ENCODE measurements at places on chromosomes 3 and 15.

DNA sequence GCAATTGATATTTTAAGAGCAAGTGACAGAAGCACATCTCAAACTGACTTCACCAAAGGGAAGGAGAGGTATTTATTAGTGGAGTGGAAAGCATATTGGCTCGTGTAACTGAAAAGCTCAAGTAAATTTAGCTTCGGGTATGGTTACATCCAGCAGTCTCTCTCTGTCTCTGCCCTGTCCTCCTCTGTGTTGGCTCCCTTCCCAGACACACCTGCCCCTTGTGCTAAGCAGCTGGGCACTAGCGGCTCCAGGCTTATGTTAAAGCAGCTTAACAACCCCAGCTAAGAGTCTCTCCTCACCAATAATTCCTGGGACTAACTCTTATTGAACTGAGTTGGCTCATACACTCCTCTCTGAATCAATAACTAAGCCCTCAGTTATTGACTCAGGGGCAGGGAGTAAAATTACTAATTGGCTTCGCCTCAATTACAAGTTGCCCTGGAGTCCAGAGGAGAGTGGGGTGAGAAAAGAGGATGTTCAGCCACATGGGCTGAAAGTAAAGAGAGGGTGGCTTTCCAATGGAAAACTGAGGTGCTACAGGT is 12.8 kb upstream of the SH3BP5 start:
- DNase-seq: no peak

DNA sequence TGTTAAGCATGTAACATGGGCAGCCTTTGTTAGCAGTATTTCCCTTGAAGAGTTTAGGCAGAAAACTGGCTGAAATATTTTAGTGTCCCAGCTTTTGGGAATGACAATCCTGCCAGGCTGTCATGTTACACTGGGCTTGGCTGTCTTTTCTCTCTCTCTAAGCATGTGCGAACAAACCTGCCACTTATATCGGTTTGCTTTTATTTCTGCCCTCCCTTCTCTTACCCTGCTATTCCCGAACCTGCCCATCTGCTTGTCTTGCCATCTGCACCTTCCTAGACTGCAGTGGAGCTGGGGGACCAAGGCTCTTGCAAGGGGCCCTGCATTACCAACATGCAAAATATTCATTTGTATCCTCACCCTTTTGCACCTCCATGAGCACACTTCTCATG is 339.6 kb downstream of the EPHB1 start:
- no peak for DNase-seq

DNA sequence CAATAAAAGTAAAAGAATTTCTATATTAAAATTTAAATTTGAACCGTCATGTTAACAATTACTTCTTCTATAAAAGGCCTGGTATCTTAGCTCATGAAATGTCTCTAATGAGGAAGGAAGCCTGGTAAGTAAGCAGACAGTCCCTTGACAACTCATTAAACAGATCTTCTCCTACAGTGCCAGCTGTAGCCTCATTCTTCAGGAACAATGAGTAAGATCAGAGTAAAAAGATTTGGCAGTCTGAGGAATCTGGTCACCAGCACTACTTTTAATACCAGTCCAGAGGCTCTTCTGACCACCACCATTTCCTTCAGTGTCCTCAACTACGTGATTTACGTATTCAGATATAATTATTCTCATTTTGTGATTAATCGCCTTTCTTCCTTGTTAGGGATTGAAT is 955.0 kb upstream of the ALCAM start:
- DNase-seq: no peak

DNA sequence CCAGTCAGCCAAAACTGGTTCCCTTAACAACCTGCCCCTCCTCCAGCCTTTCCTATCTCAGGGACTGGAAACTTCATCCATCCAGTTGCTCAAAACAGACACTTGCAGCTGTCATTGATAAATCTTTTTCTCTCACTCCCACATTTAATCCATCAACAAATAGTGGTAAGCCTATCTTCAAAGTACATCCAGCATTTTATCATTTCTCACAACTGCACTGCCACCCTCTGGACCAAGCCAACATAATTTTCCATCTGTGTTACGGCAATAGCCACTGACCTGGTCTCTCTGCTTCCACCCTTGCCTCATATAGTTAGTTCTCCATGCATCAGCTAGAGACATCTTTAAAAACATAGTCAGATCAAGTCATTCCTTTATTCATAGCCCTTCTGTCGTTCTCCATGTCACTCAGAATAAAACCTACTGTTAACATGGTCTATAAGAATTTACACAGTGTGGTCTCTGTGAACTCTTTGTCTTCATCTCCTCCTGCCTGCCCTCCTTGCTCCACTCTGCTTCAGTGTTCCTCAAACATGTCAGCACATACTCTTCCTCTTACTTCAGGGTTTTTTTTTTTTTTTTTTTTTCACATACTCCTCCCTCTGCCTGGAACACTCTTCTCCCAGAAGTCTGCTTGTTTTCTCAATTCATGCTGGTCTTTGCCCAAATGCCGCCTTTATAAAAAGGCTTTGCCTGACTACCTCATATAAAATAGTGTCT is 102.5 kb upstream of the COL6A5 start:
- no peak for DNase-seq

DNA sequence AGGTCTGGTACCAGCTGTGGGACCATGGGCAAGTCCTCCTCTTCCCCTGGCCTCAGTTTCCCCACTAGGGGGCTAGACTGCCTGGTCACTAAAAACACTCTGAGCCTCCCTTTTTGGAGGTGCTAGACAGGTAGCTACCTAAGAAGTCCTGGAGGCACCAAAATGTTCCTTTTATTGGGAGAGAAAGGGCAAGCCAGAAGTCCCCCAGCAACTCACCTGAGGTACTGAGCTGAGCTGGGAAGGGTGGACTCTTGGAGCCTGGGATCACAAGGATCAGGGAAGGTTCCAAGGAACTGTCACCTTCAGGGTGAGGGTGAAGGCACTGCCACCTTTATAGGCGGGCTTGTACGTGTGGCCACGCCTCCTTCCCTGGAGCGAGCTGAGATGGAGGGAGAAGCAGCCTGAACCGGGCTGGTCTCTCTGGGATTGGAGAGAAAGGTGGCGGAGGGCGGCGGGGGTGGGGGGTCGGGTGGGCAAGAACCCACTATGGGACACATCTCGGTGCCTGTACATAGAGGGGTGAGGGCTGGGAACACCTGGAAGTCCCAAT is at the start of gene CYP1A1:
Gene CYP1A1, minus strand, starts transcription at position 304 of the 550 bp plus-strand sequence. CDS start 2,431 bp downstream, outside the sequence.
- no peak for DNase-seq

- no peak for DNase-seq
These were observed 220.6 kb upstream of the LYSMD4 start for GRCh38 chr15:99953886-99954285.

GRCh38 chr3:20743553-20744321 is 557.7 kb upstream of the SGO1 start:
- no peak for DNase-seq

- DNase-seq: no peak
These were observed 101.0 kb upstream of the NMNAT3 start for GRCh38 chr3:139778682-139779233.

DNA sequence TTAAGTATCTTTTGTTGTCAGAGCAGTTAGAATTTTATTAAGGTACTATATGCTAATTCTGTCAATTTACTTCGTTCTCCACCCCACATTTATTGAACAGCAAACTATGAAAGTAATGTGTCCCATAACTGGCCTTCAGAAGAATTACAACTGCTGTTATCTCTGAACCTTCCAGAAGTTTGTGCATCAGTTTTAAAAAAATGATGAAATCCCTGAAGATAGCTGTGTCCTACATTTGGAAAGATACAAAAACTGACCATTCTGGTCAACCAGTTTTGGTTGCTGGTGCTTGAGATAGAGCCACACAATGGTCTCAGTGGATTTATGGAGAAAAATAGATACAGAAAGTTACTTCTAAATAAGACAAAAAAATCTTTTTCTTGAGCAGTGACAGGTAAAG is 5.9 kb downstream of the UBE2Q2 start:
- DNase-seq: no peak

GRCh38 chr3:153070511-153070868 is 91.5 kb upstream of the RAP2B start:
- DNase-seq: no peak

- DNase-seq: no peak
These were observed 249.9 kb downstream of the ROBO1 start for GRCh38 chr3:79517766-79518413.

- no peak for DNase-seq
These were observed 17.7 kb downstream of the ACAA1 start for GRCh38 chr3:38119248-38119544.

- no peak for DNase-seq
These were observed 80.8 kb downstream of the SLC49A4 start for GRCh38 chr3:122875547-122876127.

- DNase-seq: no peak
These were observed 59.3 kb upstream of the UBE2E1 start for GRCh38 chr3:23746441-23746840.

DNA sequence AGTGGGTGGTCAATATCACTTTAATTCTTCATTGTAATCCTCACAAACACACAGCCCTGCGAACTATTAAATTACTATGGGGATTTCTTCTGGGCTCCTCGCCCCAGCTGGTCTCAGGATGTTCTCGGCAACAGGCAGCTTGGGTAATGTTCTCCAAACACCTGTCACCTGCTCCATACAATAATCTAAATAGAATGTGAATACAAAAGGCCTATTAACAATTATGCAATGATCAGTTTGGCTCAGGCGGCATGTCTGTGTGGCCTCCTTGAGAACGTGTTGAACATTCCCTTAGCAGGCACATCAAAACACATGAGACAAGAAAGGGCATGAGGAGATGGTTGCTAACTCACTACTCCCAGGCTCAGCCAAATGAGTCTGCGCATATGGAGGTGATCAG is 158.6 kb upstream of the KBTBD8 start:
- no peak for DNase-seq

DNA sequence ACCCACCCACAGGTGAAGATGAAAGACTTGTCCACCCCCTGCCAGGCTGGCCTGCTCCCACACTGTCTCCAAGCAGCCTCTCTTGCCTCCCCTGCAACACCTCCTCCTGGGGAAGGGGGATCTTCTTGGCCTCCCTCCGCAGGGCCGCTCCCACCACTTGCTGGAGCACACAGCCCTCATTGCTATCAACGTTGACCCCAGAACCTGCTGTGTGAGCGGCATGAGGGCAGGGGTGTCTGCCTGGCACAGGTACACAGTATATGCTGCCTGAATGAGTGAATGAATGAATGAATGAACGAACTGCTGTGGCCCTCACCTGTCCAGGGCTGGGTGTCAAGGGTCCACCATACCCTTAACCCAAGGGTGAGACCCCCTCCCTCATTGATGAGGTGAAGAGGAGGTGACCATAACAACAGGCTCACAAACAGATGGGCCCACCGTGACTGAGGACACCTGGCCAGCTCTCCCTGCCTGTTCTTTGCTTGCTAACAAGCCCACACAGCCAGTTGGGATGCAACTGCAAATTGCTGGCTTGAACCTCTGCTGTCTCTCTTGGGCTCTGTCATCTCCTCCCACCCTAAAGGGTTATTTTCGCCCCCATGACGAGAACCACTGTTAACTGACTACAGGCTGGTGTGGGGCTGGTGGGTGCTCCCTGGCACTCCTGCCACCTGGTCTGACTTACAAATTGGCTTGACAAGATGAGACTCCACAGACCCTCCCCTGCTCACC is 22.5 kb downstream of the SLC41A3 start:
- no peak for DNase-seq

GRCh38 chr3:11720917-11721411 is 77.2 kb upstream of the VGLL4 start:
- DNase-seq: no peak

GRCh38 chr15:35669432-35670045 is 123.6 kb upstream of the DPH6 start:
- no peak for DNase-seq

- DNase-seq: no peak
These were observed 19.7 kb downstream of the TM4SF4 start for GRCh38 chr3:149494022-149494758.

DNA sequence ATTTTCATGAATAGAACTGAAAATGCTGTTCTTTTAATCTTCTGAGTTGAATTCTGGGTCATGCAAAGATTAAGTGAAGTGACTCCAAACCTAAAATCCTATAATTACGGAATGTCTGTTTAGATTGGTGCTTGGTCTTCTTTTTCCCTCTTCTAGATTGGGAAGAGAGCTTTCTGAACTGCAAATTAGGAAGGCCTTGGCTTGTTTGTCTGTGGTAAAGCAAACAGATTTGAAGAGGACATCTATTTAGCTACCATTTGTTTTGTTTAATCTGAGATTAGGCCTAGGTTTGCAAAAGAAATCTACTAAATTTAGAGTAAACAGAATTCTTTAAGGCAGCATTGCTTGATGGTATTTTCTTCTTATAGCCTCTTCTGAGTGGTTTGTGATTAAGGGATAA is 23.5 kb downstream of the PAQR9 start:
- DNase-seq: no peak

DNA sequence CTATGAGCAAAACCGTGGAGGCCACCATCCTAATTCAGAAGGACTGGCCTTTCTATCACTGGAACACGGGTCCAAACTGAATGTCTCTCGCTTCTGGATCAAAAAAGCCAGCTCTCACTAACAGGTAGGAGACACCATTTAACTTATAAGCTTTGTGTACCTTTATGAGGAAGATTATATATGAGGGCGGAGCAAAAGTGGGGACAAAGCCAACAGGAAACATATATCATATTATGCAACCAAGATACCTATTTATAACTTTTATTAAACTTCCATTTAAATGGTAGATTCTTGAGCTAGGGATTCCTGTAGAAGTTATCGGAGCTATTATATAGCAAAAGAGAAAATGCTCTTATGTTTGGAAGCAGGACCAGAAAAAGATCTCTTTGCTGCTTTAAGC is 78.4 kb downstream of the IGF2BP2 start:
- no peak for DNase-seq

DNA sequence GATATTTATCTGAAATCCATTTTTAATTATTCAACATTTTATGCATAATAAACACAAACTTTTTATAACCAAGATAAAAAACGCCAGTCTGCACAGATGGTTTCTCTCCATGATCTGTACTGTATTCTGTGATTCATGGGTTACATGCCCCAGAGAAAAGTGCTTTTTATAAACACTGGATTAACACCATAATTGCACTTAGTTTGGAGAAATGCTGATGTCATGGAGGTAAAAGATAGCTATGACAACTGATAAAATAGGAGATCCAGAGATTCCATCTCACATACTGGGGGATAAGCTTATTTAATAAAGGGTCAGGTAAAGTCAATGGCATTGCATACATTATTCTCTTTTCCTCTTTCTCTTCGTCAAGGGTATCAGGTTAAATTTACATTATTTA is 1460.4 kb upstream of the ALCAM start:
- DNase-seq: no peak

GRCh38 chr3:178202194-178202593 is 334.0 kb upstream of the KCNMB2 start:
- DNase-seq: no peak

- DNase-seq: no peak
These were observed 72.5 kb downstream of the MGLL start for GRCh38 chr3:127749787-127750225.

DNA sequence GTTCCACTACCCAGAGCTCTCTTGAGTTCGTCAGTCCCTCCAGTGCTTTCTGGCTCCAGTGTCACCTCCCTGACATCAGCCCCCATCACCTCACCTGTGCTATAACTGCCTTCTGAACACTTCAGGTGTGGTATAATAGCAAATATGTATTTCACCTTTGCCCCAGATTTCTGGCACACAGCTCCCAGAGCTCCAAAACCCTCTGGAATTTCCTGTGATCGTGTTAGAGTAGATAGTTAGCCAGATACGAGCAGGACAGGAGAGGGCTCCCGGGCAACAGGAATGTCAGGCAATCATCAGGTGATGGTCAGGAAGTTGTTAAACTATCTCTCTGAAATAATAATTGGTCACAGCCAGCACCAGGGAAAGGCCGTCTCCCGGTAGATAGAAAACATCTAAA is 22.6 kb upstream of the LIMD1 start:
- no peak for DNase-seq

- no peak for DNase-seq
These were observed 176.0 kb downstream of the SUCLG2 start for GRCh38 chr3:67478423-67478822.

- DNase-seq: no peak
These were observed 23.4 kb downstream of the SACM1L start for GRCh38 chr3:45712434-45713110.
